ENCODE measurements at places on chromosomes 6 and 20.

GRCh38 chr6:71079677-71080076 is 122.8 kb upstream of the B3GAT2 start:
- peak; percentile 80 for DNase-seq

DNA sequence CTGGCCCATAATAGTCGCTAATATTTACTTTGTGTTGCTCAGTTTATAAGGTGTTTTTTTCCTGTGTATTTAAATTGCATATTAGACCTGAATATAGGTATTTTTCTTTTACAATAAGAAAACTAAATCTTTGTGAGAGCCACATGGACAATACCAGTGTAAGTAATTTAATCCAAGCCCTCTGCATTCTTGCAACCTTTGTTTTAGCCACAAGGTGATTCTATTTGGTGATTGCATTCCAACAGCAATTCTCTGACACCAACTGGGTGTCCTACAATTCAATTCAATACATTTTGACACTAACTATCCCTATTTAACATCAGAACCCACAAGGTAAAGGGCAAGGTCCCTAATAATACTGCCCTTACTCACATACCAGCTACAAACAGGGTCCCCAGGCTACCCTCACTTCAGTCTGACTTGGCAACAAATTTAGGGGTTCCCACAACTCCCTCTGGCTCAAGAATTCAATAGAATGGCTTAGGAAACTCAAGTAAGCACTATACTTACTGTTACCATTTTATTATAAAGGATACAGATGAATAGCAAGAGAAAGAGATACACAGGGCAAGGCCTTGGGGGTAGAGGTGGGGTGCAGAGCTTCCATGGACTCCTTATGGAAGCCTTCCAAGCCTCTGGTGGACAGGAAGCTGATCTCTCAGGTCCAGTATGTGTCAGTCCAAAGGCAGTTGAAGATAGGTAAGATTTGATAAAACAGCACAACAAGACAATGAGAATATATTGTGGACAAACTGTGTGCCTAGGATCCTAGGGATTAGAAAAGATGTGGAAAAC is 169.3 kb downstream of the CD83 start:
- peak; percentile 26 for DNase-seq

- no peak for DNase-seq
Measured at GRCh38 chr6:41748542-41748941, 1.3 kb upstream of the PGC start.

- DNase-seq: no peak
Measured at GRCh38 chr6:55443238-55444134, 116.2 kb downstream of the GFRAL start.

- no peak for DNase-seq
Measured at GRCh38 chr20:4502756-4503155, 219.0 kb upstream of the PRND start.

Measured in LHCN-M2 (cell line).